Activated CD8-positive, alpha-beta memory T cell treated with anti-CD3 and anti-CD28 coated beads, Interleukin-2, amount 10 ng/mL, durations not matched to agents 7 days and 5 days (primary cell): ENCODE measurements at places on chromosomes 2 and 18.

GRCh38 chr2:138201286-138201685 lies 237.0 kb downstream of the HNMT start:
- no peak for DNase-seq

DNA sequence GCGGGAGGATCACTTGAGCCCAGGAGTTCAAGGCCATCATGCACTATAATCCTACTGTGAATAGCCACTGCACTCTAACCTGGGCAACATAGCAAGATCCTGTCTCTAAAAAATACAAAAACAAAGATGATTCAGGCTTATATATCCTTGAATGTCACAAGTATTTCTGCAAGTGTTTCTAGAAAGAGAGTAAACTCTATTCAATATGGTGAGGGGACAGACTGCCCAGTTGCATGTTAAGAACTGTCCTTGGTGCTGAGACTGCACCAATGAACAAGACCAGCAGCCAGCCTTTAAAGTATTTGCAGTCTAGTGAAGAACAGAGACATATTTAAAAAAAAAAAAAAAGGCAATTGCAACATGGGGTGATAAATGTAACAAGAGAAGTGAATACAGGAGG lies 16.4 kb downstream of the MAP3K19 start:
- no peak for DNase-seq

DNA sequence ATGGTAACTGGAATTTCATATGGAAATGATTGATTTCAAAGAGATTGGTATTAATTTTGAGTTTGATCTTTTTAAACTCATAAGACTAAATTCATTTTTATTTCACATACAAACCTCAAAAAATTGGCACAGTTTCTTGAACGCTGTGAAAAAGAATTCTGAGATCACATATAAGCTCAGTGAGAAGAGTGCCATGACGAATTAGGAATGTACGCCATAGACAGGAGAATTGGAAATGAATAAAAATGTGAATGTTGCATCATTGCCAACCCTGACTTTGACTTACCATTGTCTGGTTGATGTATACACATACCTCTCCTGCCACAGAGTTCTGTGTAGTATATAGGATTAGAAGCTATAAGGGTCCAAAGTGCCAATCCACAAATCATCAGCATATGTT lies 290.4 kb upstream of the ZC3H15 start:
- no peak for DNase-seq

DNA sequence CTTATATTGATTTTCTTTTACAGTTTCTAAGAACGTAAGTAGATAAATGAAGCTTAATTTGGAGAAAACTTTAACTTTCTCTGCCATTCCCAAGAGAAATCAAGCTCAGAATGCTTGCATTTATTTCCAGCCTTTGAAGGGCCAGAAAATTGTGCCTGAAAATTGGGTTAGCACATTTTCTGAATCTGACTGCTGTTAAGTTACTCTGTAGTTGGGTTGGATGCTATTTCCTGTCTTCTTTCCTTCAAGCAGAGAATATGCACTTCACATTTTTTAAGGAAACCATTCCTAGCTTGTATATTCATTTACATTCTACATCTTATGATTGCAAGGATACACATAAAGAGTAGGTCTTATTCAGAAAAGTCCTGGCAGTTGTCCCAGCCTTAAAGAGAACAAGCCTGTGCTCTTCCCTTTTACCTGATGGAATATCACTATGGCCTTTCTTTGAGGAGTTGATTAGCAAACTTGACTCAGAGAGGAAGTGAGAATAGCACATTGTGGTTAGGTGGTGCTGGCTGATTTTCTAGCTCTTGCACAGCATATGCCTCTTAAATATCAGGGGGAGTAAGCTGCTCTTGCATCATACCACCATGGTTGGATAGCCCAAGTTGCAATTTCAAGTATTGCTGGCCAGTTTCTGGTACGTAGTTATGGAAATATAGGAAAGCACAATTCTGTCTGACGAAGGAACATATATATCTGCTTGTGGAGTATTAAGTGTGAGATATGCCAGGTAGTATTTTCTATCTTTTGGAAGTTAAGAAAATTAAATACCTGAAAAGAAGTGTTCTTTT lies 133.7 kb downstream of the COMMD1 start:
- peak; percentile 81 for DNase-seq

DNA sequence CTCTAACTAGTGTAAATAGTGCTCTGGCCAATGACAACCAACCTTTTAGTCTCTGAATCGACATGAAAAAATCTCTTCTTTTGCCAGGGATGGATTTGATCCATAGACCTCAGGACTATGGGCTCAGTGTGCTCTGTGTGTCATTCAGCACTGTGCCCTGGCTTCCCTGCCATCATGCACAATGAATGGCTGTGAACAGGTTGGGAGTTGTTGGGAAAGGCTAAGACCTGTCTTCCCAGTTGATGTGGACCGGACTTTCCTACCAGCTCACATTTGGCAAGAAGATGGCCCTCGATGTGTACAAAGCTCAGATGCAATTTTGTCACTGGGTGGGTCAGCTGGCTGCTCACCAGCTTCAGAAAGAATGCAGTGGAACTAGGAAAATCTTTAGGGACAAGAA lies 26.0 kb upstream of the ARHGAP25 start:
- DNase-seq, result no peak
